ENCODE measurements at places on chromosomes 1 and 21.

DNA sequence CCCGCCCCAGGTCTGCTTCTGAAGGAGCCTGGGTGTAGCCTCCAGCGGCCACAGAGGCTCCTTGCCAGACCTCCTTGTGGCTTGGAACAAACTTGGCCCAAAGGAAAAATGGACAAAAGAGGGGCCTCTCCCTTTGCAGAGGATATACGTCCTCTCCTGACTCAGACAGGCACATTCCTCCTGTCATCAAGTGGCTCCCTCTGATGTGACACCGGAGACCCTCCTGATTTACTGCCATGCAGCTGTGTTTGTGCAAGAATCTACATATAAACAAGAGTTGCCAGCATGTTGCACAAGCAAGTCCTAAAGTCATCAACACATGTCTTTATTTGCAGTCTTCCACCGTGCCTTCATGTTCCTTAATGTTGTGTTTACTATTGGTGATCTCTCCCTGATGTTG, 54.1 kb upstream of the F3 start:
- DNase-seq: no peak

GRCh38 chr21:42295845-42296244, 19.4 kb downstream of the TFF3 start:
- DNase-seq: no peak

GRCh38 chr1:39483276-39483675, 8.2 kb upstream of the BMP8A start:
- DNase-seq: no peak

DNA sequence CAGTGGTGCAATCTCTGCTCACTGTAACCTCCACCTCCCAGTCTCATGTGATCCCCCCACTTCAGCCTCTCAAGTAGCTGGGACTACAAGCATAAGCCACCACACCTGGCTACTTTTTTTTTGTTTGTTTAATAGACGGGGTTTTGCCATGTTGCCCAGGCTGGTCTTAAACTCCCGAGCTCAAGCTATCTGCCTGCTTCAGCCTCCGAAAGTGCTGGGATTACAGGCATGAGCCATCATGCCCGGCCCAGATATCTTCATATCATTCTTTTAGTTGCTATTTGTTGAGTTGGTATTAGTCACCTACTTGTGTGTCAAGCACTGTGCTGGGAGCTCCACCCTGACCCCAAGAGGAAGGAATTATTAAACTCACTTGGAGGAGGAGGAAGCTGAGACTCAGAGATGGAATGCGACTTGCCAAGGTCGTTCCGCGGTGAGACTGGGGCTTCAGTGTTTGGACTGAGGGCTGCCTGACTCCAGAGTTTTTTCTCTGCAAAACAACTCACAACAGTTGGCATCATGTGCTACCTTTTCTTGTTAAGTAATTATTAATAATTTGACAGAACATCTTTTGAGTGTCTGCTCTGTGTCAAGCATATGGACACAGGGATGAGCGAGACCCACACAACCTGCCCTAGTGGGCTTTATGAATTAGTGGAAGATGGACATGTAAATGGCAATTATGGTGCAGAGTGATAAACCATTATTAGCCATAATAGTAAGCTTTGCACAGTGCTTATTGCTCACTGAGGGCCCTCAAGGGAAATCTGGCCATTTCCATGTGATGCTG, 132.0 kb downstream of the FOXD2 start:
- no peak for DNase-seq

- DNase-seq: no peak
Observed at GRCh38 chr1:147505568-147505967, 35.7 kb upstream of the BCL9 start.

DNA sequence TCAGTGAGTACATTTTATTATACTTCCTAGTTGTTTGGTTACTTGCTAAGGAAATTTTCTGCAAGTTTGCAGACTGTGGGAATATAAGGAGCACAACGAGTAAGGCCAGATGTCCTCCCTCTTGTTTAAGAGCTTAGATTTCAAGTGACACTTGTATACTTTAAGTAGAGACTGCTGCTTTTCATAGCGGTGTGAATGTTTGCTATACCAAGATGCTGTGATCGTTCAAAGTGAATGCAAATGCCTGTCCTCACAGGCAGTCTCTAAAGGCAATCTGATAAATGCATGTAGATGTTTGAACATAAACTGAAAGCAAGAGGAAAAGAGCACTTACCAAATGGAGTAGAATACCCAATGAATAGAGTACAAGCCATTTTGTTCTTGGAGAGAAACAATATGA, 226.4 kb downstream of the NRIP1 start:
- DNase-seq: no peak
